ENCODE measurements at places on chromosomes 6 and 20.

- peak; percentile 43 for DNase-seq
These were observed 31.1 kb downstream of the PLG start for GRCh38 chr6:160733050-160733646.

DNA sequence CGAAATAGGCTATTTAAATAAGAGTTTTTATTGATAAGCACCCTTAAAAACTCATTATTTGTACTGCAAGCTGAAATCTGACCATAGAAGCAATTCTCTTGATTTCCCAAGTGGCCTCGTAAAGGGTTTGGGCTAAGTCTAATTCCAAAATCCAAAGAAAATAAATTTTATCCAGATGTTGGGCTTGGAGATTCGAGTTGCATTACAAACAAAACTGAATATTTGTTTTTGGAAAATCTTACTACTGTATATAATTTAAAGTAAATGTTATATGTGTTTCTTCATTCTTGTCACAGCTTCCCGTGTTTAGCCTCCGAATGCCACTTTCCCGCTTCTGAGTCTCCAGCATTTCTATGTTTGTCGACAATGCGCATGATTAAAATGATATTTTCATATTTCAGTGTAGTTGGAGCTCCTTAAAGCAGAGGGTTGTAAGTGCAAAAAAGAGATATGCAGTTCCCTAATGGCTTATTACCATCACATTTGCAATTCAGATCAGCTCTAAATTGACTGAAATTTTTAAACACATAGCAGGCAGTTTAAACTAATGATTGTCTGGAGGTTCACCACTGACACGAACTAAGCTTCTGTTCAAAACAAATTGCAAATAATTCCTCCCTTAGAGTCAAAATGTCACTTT is 47.0 kb downstream of the PRL start:
- no peak for DNase-seq

DNA sequence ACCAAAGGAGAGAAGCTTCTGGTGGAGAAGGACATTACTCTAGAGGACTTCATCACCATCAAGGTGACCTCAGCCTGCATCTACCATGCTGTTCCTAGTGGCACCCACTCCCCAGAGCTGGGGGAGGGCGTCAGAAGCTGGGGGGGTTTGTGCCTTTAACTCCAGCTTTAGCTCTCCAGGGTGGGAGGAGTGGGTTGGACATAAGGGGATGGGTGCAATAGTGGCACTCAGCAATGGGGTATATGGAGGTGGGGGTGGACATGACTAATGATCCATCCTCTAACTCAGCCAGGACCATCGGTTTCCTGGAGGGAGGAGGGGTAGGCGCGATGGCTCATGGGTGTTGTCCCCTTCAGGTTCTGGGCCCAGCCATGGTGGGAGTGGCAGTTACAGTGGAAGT is 40.1 kb downstream of the SNRPB start:
- no peak for DNase-seq

DNA sequence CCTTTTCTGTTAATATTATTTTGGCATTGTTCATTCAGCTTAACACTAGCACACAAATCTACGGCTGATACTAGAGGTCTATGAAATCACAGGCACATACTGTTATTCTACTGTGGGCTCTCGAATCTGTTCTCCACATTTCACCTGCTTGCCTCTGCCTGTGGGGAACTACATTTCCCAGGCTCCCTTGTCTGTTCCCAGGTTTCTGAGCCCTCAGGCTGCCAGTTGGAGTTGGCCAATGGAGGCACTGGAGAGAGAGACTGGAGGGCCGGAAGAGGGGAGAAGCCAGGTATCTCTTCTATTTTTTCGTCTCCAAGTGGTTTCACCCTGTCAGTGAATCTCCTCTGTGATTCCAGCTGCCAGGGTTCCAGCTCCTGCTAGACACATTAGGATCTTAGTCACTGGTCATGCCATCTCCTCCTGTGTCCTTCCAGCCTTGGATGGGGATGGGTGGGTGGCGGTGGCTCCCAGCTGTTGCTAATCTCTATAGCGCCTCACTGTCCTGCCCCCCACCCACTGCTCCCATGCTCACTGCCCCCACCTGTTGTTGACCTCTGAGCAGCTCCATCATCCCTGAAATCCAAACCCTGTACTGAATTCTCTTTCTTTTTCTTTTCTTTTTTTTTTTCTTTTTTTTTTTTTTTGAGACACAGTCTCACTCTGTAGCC is 188.2 kb downstream of the LRFN2 start:
- no peak for DNase-seq

DNA sequence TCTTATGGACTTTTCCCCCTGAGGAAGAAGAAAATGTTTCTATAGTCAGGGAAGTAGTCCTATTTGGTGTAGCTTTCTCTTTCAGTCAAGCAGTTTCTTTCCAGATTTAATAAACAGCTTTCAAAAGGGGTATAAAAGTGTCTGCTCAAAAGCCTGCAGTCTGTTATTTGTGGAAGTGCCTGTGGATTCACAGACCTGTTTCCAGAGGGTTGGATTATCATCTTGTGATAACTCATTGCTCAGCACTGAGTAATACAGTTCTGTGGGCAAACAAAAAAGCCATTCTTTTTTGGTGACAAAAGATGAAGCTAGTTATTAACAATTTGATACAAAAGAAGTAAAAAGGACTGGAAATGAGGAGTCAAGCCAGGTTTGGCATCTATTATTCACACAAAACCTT is 358.2 kb upstream of the ID4 start:
- no peak for DNase-seq

- DNase-seq: no peak
These were observed 73.5 kb upstream of the PBOV1 start for GRCh38 chr6:138291849-138292181.

- no peak for DNase-seq
These were observed 293.7 kb downstream of the PLCB1 start for GRCh38 chr20:8425802-8426201.

- no peak for DNase-seq
These were observed 6.7 kb upstream of the C2 start for GRCh38 chr6:31920811-31921210.

GRCh38 chr6:142167486-142167885 is 20.4 kb downstream of the VTA1 start:
- no peak for DNase-seq

DNA sequence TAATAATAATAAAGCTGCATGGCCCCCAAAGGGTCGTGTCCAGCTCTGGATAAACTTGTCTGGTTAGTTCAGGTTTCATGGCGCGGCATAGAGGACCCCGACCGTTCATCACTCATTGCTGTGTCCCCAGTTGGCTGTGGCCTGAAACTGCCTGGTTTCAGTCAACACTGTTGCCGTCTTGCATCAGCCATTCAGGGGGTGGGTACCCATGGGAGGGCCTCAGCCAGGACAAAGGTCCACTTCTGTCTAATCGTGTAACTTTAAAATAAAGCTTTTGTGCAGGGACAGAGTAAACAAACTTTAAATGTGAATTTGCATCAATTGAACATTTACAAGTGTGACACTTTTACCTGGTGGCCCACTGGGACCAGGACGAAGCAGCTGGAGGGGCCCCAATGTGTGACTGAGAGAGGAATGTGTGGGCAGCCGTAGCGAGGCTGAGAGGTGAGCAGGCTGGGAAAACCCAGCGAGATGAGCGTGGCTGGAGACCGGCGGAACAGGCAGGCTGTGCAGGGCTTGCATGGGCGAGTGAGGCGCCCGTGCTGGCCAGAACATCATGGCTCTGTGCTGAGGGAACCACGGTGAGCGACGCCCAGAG is 22.3 kb upstream of the UNC93A start:
- no peak for DNase-seq

DNA sequence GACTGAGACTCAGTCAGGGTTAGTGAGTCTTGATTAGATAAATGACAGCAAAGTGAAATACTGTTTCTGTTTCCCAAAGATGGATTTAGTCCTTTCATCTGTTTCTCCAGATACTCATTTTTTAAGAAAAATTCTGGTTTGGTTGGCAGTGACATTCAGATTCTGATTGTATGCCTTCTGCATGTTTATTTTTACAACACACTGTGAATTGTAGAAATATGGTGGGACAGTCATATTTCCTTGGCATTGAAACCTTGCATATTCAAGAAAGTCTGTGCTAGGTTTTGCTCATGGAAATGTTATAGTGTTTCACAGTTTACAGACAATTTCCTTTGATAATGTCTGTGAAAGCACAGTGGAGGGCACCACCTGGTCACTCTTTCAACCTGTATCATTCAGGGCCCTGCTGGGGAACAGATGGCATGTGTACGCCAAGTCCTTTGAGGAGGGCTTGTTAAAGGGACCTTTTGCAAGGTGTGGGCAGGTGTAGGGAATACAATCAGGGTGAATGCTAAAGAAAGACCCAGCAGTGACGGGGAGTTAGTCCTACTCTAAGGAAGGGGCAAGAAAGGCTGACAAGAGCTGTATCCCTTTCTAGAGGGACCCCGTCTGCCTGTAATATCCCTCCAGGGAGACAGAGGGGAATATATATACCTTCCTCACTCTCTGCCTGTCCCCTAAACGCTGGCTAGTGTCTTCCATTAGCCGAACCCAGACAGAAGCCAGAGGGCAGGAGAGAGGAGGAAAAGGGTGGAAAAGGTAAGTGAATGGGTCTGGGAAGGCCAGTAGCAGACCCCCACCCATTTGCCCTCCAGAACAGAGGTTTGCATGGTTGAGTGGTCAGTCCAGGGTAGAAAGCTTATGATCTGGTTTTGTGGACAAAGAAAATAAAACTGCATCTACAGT is 10.2 kb downstream of the PLCB4 start:
- DNase-seq: no peak

DNA sequence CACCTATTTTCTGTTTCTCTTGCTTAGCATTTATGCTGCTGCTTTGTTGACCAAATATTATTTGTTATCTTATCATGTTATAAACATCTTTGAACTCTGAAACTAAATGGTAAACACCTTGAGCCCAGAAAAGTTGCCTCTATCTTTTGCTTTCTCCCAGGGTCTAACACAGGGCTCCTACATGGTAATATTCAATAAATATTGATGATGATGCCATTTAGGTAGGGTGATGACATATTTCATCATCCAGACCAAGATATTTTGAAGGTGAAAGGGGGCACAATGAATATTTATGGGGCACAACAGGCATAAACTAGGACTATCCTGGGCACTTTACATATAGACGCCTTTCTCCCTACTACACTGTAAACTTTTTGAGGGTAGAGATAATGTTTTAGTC is 11.6 kb upstream of the ENPP4 start:
- no peak for DNase-seq

Measured in CD4-positive, alpha-beta T cell treated with Interleukin-15 for 4 hours (primary cell).